ENCODE measurements at places on chromosomes 7 and 10. TPM values are rescaled to one million over a fixed set of nuclear protein-coding genes. Genes with fewer than 3 reads are reported as not detected.

DNA sequence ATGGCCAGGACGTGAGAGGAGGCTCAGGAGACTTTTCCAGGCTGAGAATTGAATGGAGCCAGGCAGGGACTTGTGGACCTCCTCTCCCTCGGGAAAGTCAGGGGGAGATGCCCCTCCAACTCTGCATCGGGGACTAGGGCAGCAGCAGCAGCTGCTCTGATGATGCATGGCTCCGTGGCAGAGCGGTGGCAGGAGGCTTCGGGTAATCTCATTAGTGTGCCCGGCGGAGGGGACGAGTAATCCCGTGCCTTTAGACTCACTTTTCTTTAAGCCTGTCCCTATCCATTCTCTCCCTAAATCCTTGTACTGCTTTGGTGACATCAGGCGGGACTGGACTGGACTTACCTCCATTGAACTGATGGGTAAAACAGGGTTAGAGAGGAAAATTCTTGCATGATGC is 75.1 kb downstream of the ZMIZ1 start:
- no peak for DNase-seq

GRCh38 chr7:152911922-152912321 is 152.4 kb downstream of the ACTR3B start:
- DNase-seq = no peak

The TMEM229A gene
- total RNA-seq = not detected

GRCh38 chr10:33653584-33654367 is 319.3 kb upstream of the NRP1 start:
- no peak for DNase-seq

DNA sequence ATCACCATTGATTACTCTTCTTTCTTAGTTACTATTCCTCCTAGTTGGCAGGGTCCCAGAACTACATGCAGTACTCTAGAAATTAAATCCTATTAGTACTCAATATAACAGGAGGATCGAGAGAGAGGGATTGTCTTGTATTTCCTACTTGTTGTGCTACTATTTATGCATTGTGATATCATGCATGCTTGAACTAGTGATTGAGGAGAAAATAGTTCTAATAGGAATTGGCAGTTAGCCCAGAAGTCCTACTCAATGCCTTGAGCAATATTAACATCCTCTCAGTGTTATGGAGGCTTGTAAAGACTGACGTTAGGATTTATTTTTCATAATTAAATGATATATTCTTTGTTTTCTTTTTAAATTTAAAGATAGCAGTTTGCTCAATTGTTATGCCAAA is 67.4 kb downstream of the FOXP2 start:
- no peak for DNase-seq

DNA sequence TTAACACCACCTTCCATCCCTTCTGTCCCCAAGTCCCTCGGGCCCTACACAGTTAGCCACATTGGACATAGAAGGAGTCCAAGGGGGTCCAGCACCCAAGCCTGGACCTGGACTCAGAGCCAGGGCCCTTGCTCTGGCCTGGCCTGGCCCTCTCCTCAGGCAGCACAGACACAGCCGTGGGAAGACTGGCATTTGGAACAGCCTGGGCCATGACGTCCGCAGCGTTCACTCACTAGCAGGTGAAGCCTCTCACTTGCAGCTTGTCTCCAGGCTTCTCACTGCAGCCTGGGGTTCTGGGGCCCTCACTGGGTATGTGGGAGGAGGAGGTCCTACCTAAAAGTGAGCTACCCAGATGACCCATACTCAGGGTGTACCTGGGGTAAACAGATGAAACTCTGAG is 33.7 kb upstream of the AQP1 start:
- DNase-seq = no peak

The CARD11 gene
- total RNA-seq = 1.0 TPM

- no peak for DNase-seq
Measured at GRCh38 chr7:37432281-37432920, 16.3 kb downstream of the ELMO1 start.

The BLOC1S2 gene
- total RNA-seq = 6.8 TPM

GRCh38 chr10:122637376-122637775 is 62.3 kb downstream of the C10orf120 start:
- DNase-seq = no peak

The PTPN12 gene
- 119 TPM for total RNA-seq

DNA sequence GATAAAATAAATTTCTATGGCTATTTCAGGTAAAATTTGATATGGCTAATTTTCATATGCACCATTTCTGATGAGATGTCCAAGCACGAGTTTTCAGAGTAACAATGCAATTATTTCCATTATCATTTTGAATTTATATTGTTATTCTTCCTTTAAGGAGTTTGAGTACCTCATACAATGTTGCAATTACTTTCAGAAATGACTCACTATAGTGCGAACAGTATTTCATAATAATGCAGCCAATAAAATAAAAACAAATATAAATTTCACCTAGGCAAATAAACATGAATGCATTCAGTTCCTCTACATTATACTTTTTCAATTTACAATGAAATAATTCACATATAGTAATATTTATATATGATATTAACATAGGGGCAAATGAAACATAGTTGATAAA is 78.8 kb upstream of the LRRN3 start:
- no peak for DNase-seq

The PAPOLB gene
- not detected for total RNA-seq

The PVRIG gene
- total RNA-seq = not detected

DNA sequence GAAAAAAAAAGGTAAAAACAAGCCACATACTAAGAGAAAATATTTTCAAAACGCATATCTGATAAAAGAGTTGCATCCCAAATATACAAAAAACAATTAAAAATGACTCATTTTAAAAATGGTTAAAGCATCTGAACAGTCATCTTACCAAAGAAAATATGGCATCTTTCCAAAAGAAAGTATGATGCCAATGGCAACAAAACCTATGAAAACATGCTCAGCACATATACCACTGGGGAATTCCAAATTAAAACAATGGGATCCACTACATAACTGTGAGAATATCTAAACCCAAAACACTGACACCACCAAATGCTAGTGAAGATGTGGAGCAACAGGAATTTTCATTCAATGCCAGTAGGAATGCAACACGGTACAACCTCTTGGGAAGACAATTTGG is 39.3 kb downstream of the VSTM2A start:
- no peak for DNase-seq

The GRM8 gene
- total RNA-seq = not detected

DNA sequence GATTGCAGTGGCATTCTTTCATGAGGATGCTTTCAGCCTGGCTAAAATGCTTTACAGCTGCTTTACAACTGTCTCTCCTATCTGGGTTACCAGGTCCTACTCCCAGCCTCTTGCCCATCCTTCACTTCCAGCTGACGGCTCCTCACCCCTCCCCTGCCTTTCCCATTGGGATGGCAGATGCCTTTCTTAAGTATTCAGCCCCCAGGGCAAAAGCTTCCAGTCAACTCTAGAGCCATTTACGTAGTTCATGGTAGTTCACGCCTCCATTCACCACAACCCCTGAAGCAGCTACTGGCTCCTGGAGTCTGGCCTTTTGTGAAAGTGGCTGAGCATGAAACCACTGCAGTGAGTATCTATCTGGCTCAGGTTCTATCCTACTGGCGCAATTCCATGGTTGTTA is 17.2 kb upstream of the BMPER start:
- DNase-seq = no peak

DNA sequence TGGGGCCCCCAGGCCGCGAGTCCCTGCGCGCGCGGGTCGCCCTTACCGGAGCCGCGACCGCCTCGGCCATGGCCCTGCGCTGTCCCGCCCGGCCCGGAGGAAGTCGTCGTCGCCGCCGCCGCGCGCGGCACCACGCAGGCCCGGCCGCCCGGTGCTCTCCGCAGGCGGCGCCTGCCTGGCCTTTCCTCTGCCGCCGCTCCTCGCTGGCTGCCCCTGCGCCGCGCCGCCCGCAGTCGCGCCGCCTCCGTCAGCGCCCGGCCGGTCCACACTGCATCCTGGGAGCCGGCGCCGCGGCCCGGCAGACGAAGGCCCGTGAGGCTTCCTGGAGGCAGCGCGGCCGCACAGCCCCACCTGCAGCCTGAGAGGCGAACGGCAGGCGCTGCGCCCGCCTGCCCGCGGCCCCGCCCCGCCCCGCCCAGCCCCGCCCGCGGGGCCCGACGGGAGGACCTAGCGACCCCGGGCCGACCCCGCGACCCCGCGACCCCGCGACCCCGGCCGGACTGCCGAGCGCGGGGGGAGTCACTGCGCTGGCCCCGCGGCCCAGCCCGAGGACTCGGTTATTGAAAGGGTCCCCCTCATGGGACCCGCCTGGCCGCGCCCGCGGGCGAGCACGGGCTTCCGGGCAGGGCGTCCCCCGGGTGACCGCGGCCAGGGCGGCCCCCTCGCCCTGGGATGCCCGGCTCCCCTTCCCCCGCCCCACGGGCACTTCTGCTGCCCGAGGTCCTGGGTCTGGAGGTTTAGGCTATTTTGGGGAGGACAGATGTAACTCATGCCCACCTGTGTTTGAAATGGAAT is at the start of gene ZNF746:
TSS of gene ZNF746 (minus strand) at position 343 of the 795 bp plus-strand sequence. CDS start at position 70, 273 bp downstream.
- peak; percentile 77 for DNase-seq

DNA sequence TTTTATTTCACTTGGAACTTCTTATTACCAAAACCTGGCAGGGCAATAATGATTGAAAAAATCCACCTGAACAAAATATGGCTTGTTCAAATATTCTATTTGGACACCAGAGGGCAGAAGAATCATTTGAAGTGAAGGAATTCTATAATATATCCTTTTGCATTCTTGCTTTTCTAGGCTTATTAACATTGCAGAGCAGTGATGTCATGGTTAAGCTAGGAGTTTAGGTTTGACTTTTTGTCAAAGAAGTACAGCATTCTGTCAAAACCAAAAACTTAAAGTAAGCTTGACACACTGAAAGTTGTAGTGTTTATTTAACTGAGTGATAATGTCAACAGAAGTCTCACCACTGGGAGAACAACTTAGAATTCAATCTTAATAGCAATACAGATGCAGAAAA is 156.0 kb downstream of the SEMA3D start:
- no peak for DNase-seq

GRCh38 chr7:11648980-11649379 is 183.0 kb downstream of the THSD7A start:
- DNase-seq = no peak

- DNase-seq = no peak
Measured at GRCh38 chr7:99258501-99258900, 14.1 kb upstream of the MYH16 start.

DNA sequence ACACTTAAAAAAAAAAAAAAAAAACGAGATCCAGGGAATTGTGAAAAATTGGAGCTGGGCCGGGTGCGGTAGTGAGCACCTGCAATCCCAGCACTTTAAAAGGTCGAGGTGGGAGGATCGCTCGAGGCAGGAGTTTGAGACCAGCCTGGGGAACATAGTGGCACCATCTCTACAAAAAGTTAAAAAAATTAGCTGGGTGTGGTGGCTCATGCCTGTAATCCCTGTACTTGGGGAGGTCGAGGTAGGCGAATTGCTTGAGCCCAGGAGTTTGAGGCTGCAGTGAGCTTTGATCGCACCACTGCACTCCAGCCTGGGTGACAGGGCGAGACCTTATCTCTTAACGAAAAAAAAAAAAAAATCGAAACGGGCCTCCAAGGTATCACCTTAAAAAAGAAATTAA is 2.0 kb downstream of the CLDN4 start:
- no peak for DNase-seq

Measured in uterus (tissue), 4 donors.